Stimulated activated CD4-positive, alpha-beta T cell treated with anti-CD3 and anti-CD28 coated beads, TNF-alpha, amount 100 ng/mL, for 48 hours (primary cell): ENCODE measurements at places on chromosomes 3 and 15.

GRCh38 chr3:151356794-151357462, 27.6 kb upstream of the P2RY13 start:
- DNase-seq: no peak

- DNase-seq: no peak
These were observed 128.3 kb downstream of the TPRA1 start for GRCh38 chr3:127462111-127462655.

DNA sequence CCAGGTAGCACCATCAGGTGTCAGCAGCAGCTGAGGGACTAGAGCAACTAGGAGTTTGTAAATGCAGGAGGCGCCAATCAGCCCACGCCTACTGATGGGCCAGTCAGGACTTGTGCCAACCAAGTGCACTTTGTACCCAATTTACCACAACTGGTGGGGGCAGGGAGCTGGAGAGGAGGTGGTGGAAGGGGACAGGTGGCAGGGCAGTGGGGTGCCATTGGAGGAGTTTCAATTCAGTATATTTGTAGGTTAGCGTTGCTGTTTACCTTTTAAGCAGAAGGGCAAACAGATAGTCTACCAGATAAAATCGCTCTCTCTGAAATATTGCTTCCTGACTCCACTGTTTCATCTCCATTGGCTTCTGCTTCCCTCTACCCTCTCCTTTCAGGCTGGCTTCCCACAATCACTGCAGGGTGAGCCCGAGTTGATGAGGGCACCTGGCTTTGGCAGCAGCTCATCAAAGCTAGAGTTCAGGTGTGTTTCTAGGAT, 75.7 kb downstream of the TRIM69 start:
- no peak for DNase-seq

DNA sequence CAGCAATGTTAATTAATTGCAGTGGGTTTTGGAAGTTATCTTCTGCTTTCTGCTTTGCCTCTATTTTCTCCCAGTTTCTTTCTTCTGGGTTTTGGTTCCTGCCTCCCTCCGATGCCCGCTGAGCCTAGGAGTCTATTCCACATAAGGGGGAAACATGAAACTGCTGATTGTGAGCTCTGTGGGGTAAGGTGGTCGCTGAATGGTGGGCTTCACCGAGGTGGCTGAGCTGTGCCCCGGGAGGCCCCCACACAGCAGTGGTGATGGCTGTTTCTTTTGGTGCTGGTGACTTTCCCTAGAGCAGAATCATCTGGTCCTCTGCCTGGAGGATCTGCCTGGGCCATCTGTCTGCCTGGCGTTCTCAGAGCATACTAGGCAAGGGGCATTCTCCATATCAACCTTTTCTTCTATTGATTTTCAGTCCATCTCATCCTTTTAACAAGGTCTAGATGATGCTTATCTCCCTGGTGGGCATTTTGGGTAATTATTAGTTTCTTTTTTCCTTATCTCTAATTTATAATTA, 68.8 kb upstream of the ATP2B2 start:
- DNase-seq: no peak

- DNase-seq: no peak
These were observed 1.9 kb downstream of the SLC33A1 start for GRCh38 chr3:155852341-155852740.

GRCh38 chr15:74468341-74469032, 7.5 kb upstream of the UBL7 start:
- DNase-seq: no peak

DNA sequence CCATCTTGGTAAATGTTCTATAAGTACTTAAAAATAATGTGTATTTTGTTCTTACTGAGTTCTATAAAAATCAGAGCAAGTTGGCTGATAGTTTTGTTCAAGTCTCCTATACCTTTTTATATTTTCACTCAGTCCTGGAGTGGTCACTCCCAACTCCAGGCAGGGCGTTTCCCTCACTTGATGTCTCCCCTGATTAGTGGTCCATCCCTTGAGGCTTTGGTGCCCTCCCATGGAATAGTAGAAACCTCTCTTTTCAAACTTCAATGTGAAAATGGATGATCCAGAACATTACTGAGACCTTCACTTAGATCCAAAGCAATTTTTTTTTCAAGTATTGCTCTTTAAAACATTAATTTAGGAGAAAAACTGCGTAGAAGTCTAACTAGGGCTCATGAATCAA, 25.0 kb upstream of the SCN10A start:
- DNase-seq: no peak

DNA sequence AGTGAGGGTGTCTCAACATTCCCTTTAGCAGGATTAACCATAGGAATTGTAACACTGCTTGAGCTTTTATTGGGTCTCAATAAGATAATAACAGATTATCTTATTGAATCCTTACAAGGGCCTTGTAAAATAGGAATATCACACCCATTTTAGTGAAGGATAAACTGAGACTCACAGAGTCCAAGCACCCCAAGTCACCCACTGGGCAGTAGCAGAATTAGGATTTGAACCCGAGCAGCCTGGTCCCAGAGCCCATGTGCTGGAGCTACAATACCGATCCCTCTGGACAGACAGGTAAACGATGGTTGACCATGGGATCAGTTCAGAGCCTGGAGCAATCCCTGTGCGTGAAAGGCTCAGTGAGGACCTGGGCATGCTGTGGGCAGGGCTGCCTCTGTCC, 56.3 kb upstream of the MRPS22 start:
- DNase-seq: no peak

DNA sequence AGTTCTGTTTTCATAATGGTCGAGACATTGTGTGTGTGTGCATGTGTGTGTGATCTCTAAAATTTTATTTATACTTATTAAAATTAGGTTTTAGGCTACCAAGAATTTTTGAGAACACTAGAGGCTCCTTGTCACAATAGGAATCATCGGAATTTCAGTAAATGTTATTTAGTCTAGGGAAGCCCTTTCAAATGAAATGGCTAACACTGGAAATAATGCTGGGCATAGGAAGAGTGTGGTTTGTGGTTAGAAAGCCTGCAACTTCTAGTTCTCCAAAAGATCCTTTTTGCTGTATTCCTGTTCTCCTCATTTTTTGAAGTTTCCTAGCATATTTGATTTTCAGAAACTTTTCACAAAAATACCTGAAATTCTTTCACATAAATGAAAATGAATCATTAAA, 92.5 kb upstream of the MBNL1 start:
- no peak for DNase-seq
